Stimulated activated naive B cell treated with anti-CD40 and anti-IgM and Interleukin-4, amounts not matched to agents 10 μg/mL and 1 μg/mL and 100 μg/mL, for 72 hours (primary cell): ENCODE measurements at places on chromosomes 3 and 15.

- DNase-seq: no peak
Observed at GRCh38 chr3:193894121-193894863, 241.7 kb upstream of the HES1 start.

- no peak for DNase-seq
Observed at GRCh38 chr3:172384836-172385235, 63.4 kb downstream of the GHSR start.

- no peak for DNase-seq
Observed at GRCh38 chr3:71710906-71711494, 14.2 kb downstream of the EIF4E3 start.

DNA sequence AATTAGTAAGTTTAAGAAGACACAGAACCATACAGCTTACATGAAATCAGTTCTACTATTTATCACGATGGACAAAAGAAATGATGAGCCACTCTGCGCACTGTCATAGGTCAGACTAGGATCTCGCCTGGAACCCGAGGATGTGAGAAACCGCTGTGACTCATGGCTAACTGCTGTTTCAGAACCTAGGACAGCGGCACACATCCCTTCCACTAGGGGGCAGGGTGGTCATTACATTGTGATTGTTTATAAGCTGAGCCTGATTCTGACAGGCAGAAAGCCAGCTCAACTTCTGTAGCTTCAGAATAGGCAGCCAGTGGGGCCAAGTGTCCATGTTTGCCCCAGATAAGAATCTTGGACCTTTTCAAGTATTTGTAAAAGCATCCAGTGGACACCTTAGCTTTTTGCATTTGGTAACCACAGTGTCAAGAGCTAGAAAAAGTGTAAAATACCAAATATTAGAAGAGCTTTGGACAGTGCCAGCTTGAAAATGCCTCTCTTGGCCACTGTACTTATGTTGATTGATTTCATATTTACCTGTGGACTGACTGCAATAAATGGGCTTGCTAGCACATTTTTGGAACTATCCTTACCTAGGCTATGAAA lies 115.8 kb downstream of the KBTBD8 start:
- peak; percentile 72 for DNase-seq

DNA sequence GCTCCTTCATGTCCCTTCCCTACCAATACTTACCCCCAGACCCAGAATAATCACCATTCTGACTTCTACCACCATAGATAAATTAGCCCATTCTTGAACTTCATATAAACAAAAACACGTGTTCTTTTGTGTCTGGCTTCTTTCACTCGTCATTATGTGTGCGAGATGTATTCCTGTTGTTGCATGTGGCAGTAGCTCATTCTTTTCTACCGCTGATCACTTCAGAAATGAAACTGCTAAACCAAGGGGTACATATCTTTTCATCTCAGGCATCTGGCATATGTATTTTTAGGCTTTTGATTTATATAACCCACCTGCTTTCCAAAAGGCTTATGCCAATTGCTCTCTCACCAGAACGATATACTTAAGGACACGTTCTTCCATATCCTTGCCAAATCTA lies 13.8 kb upstream of the SCG3 start:
- DNase-seq: no peak

GRCh38 chr3:196691386-196691785 lies 20.7 kb downstream of the CEP19 start:
- no peak for DNase-seq

DNA sequence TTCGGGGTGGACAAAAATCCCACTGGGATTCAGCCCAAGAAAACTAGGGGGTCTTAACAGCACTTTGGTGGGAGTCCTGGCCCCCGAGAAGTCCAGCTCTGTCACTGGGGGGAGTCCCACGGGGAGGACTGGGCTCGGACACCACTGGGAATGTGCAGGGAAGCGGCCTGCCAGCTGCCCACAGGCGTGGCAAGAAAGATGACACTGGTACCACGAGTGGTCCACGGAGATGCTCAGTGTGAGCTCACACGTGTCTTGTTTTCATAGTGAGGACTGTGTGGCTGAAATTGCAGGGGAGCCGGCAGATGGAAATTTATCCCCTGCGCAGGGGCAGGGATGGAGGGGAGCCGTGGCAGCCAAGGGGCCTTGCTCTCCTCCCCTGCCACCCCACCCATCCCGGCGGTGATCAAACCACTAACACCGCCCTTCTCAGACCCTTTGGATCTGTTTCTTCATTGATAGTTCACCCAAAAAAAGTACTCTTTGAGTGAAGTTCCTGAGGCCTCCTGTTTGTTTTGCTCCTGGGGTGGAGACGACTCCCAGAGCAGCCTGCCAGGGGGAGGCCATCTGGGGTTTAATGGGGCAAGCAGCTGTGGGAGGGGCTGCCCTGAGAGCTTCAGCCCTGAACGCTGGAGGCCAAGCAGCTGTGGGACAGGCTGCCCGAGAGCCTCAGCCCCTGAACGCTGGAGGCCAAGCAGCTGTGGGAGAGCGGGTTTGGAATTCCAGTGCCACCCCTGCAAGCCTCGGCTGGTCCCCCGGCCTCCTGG lies 130.9 kb downstream of the LRRK1 start:
- DNase-seq: no peak

DNA sequence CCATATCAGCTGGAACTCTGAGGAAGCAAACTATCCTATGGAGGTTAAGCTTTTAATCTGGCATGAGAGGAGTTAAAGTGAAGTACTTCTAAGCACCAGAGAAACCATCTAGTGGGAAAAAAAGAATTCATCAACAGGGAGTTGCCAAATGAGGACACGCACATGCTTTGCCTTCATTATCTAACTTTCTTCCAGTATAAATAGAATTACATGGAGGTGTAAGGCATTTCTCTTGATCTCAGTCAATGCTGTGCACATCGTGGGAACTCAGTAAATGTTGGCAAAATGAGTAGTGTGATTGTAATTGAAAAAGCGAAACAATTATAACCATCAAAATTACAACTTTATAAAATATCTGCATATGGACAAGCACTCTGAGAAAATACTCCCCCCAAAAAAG lies 8.0 kb upstream of the GSK3B start:
- DNase-seq: no peak

GRCh38 chr3:171481011-171481410 lies 20.8 kb upstream of the TNIK start:
- no peak for DNase-seq

GRCh38 chr15:97126553-97127233 lies 796.2 kb downstream of the NR2F2 start:
- no peak for DNase-seq

- DNase-seq: no peak
Observed at GRCh38 chr15:47473832-47474231, 243.5 kb upstream of the SEMA6D start.

- no peak for DNase-seq
Observed at GRCh38 chr3:111810909-111811308, 48.2 kb upstream of the PHLDB2 start.

DNA sequence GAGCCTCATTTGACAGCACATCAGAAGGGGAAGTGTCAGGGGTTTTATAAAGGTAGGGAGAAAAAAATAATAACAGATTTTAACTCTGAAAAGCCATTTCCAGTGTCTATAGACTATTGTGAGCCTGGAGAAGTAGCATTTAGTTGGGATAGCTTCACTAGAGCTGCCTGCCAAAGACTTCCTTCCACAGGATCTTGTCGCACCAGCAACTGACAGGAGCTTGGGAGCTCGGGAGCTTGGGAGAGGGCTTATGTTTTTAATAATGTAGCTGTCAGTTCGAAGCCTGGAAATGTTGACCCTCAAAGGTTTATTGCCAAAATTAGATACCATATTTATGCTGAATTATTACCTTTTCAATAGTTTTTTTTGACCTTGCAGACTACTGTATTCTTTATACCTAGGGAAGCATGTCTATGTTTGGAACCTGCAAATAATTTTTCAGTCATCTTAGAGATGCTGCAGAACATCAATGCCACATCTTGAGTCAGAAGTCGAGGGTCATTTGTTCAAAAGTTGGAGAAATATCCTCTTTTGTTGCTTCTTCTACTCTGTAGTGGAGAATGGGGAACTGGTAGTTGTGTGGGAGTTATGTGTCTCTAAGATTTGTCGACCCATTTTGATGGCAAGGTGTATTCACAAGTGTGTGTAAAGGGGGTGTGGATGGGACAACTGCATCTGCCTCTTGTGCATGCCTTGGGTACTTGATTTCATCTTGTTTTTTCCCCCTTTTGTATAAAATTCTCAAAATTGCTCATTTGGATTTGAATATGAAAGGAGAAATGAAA lies 41.7 kb downstream of the ARPP21 start:
- DNase-seq: no peak

DNA sequence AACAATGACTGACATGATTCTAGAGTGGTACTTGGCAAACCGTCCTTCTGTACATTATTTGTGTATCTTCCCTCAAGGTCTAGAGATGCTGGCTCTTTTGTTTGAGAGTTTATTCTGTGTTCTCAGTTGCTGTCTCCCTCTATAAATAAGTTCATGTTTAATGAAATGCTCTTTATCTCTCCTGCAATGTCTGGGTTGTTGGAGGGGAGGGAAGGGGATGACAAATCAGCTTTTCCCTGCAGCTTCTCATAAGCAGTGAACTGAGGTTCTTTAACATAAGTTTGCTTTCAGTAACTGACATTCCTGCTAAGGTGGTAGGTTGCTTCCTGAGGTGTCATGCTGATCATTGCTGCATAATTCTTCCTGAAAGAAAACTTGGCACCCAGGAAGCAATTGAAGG lies 21.8 kb downstream of the ITPR1 start:
- no peak for DNase-seq

- DNase-seq: no peak
Observed at GRCh38 chr15:60842694-60843093, 363.8 kb upstream of the ICE2 start.
